Activated CD4-positive, CD25-positive, alpha-beta regulatory T cell (primary cell): ENCODE measurements at places on chromosomes 16 and 17.

- no peak for DNase-seq
Measured at GRCh38 chr16:86088816-86089215, 189.9 kb downstream of the IRF8 start.

- no peak for DNase-seq
Measured at GRCh38 chr17:82957469-82957795, 117.6 kb upstream of the ZNF750 start.

GRCh38 chr17:46732754-46733398 lies 85.6 kb downstream of the WNT3 start:
- DNase-seq, result no peak

DNA sequence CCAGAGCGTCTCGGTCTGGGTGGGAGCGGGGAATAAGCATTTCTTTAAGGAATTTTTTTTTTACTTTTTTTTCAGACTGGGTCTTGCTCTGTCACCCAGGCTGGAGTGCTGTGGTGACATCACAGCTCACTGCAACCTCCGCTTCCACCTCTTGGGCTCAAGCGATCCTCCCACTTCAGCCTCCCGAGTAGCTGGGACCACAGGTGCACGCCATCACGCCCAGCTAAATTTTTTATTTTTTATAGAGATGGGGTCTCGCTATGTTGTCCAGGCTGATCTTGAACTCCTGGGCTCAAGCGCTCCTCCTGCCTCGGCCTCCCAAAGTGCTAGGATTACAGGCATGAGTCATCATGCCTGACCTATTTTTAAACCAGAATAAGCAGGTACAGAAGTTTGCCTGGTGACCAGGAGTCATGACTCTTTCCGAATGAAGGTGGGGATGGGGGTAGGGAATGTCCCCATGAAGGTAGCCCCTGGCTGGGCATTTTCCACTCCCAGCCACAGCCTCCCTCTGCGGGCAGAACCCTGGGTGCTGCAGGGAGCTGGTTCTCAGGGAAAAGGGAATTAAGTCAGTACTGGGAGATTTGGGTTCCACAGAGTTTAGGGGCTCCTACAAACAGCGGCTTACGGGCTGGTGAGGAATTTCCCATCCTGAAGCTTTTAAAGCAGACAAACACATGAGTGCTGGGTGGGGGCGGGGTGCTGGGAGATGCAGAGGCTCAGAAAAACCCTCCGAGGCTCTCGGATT lies 48.3 kb downstream of the TBC1D16 start:
- no peak for DNase-seq

GRCh38 chr17:47875011-47875985 lies 20.7 kb upstream of the SP2 start:
- no peak for DNase-seq

GRCh38 chr17:797236-797840 lies 15.2 kb downstream of the MRM3 start:
- DNase-seq, result no peak

DNA sequence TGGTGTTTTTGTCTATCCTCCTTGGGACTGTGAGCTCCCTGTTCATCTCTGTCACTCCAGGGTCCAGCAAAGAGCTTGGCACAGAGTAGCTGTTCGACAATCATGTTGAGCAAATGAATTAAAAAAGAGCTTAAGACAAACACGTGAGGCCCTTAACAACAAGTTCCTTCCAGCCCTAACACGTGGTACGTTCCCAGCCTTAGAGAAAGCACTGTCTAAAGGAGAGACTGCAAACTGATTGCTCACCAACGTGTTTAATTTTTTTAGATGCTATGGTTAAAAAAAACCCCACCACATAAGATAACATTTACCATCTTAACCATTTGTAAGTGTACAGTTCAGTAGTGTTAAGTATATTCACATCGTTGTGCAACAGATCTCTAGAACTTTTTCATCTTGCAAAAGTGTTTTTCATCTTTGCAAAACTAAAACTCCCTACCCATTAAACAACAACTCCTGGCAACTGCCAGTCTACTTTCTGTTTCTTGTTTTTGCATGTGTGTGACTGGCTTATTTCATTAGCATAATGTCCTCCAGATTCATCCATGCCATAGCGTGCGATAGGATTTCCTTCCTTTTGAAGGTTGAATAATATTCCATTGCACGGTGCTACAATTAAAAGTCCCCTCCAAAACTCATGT lies 28.2 kb downstream of the LAT start:
- DNase-seq, result no peak

DNA sequence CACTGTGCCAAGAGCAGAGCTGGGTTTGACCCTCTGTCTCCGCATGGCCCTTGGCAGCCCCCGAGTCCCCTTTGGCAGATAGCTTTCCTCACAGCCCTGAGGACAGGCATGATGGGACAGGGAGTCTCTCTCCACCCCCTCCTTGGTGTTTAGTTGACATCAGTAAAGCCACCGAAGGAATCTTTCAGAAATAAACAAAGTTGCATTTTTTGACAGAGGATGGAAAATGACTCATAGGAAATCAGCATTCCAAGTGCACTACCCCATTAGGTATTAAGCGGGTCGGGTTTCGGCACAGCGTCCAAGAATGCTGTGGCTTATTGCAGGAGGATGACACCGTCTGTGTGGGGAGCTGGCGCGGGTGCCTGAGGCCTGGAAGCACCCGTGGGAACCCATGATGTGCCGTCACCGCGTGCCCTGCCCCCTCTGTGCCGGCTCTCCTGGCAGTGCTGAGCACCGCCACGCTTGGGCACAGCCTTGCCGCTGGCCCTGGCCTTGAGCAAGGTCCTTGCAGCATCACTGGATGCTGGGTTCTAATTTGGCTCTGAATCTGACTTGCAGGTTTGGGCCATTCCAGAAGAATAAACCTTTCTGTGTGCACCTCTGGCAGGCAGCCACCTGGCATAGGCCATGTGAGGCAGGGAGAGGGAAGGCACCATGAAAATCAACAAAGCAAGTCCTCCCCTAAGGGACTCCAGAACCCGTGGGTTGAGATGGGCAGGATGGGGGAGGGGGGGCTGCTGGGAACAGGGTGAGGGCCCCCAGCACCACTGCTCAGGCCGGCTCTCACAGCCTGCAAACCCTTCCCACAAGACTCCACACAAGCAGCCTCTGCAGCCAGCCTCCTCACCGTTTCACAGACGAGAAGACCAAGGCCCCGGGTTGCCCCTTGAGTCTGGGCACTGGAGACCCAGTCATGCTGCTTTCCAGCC lies 50.5 kb upstream of the ZNF469 start:
- DNase-seq, result no peak

DNA sequence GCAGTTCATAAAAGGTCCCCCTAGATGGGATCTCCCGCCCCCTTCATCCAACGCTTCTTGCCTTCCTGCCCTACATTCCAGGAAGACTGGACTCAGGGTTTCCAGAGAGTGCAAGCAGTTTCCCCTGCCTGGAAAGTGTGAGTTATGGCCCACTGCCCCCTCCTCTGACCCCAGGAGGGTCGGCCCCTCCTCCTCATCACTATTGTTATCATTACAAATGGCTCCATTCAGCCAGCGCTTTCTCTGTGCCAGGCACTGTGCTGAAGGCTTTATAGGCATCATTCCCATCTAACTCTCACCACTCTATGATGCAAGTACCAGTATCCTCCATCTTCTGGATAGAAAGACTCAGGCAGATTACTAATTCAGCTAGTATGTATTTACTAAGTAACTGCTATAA lies 90.7 kb downstream of the USP31 start:
- DNase-seq, result no peak

- no peak for DNase-seq
Measured at GRCh38 chr17:29588017-29588561, 1.4 kb downstream of the GIT1 start.

DNA sequence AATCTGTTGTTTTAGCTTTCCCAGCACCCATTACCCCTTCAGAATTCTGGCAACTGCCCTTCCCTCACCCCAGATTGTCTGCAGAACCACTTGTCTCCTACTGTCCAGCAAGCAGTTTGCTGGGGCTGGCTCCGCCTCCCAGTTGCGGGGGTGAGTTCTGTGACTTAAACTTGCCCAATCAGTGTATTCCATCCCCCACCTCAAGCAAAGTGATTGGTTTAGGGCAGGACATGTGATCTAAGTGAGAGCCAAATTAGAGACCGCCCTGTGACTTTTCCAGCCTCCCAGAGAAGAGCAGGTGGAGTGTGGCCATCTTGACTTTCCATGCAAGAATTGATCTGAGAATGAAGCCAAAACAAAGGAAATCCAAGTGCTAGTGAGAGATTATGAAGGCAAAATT lies 22.7 kb upstream of the SRCIN1 start:
- DNase-seq, result no peak
